RCC 7860 (cell line): ENCODE measurements at places on chromosomes 3 and 15.
A peak's percentile ranks its signal among the peaks of the same experiment; 100 is the strongest.

DNA sequence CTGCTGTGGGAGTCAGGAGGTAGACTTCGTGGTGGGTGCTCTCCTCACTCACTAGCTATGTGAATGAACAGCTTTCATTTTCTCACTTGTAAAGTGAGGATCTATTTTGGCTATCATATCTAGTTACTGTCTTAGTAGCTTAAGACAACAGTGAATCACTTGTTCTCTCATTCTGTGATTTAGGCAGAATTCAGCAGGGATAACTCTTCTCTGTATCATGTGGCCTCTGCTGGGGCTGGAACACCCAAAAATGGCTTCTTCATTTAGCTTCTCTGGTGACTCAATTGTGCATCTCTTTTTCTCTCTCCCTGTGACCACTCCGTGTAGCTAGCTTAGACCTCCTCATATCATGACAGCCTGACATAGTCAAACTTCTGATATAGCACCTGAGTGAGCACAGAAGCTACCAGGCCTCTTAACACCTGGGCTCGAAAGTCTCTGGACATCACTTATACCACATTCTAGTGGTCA is 68.4 kb downstream of the BFSP2 start:
- DNase-seq: no peak

- no peak for DNase-seq
These were observed 8.0 kb downstream of the PXK start for GRCh38 chr3:58340594-58341244.

GRCh38 chr15:84714821-84715220 is 1.1 kb downstream of the SEC11A start:
- no peak for DNase-seq

DNA sequence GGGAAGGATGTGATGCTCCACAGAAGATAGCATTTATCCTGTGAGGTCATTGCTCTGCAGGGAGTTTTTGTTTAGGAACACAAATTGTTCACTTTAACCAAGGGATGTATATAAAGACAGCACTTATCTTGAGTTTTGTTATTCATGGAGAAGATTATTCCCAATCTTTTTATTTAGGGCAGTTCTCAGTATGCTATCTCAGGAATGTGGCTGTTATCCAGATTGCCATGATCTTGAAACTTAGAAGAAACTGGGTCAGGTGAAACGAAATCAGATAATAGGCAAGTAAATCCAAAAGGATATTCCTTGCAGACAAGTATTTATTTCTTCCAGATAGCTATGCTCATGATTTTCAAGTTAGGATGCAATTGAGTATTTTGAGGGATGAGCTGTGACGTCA is 19.3 kb upstream of the TMEM42 start:
- DNase-seq: no peak

GRCh38 chr3:37319784-37320183 is 145.4 kb upstream of the LRRFIP2 start:
- no peak for DNase-seq

GRCh38 chr3:155525324-155525833 is 219.5 kb downstream of the PLCH1 start:
- no peak for DNase-seq

DNA sequence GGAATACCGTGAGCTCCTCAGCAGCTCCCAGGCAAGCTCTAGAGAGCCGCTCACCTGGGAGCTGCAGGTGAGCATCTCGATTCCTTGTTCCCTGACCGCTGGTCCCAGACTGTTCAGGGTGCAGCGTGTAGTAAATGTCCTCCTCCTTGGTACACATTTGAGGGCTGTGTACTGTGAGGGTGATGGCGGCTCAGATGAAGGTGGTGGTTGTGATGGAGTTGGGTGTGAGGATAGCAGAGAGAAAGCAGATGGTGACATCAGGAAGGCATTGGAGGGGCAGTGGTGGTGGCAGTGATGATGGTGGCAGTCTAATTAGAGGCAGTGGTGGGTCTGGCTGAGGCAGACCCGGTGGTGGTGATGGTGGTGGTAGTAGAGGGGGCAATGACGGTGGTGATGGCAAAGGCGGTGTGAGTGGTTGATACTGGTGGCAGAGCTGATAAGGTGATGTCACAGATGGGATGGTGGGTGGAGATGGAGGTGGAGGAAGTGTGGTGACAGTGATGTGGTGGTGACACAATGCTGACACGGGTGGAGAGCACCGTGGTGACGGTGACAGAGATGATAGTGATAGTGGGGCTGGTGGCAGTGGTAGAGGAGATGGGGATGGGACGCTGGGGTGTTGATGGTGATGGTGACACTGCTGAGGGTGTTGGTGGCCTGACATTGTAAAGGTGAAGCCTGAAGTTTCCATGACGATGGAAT is at the start of gene DNAJB8:
Gene DNAJB8, minus strand, starts transcription at position 51 of the 702 bp plus-strand sequence. CDS start 3,645 bp downstream, outside the sequence.
- DNase-seq: no peak

- no peak for DNase-seq
These were observed 80.4 kb downstream of the TRANK1 start for GRCh38 chr3:36864180-36865053.

- DNase-seq: no peak
These were observed 170.9 kb downstream of the PLCL2 start for GRCh38 chr3:17055374-17056276.

DNA sequence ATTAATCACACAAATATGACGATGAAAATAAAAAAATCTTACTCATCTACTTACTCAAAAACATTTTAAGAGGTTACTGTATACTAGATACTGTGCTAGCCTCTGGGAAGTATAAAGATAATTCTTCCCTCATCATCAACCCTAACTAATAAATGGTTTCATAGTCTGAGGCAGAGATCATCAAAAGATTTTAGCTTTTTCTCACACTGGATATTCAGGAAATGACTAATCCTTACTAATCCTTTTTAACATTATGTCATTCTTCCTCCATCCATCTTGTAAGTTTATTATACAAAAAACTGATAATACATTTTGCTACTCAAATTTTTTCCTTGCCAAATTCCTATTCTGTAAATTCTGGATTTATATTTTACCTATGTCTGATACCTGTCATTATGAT is 29.7 kb downstream of the ACAD11 start:
- DNase-seq: peak; percentile 33

GRCh38 chr3:61438253-61439121 is 122.9 kb upstream of the PTPRG start:
- no peak for DNase-seq

- DNase-seq: peak; percentile 14
These were observed 89.5 kb upstream of the ATP2B2 start for GRCh38 chr3:10594915-10595314.

- DNase-seq: peak; percentile 94
These were observed at the start of gene WDR5B for GRCh38 chr3:122415762-122416654. Gene WDR5B (minus strand): TSS chr3:122416062. CDS start chr3:122415528, 534 bp downstream.

DNA sequence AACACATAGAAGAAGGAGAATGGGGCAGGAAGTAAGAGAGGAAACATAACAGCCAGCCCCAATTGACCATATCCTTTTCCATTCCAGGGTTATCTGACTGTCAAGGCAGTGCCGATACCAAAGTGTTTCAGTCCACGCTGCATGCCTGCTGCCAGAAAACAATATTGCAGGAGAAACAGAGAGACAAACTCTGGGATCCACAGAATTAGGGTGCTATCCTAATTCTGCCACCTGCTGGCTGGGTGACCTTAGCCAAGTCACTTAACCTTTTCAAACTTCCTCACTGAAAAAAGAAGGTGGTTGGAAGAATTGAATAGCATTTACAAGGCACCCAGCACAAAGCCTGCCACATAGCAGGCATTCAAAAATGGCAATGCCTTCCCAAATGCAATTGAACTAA is 32.0 kb downstream of the GLB1 start:
- no peak for DNase-seq

DNA sequence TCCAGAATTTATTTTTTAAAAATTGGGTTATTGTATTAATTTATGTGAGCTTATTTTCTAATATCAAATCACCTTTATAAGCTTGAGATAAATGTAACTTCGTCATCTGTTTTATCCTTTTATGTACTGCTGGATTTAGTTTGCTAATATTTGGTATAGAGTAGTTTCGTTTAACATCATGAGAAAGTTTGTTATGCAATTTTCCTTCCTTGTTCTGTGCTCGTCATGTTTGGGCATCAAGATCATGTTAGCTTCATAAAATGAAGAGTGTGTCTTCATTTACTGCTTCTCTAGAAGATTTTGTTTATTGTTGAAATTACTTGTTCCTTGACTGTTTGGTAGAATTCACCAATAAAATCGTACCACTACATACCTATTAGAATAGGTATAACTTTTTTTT is 262.1 kb upstream of the SATB1 start:
- DNase-seq: no peak

GRCh38 chr3:194905696-194906095 is 220.0 kb downstream of the FAM43A start:
- no peak for DNase-seq

GRCh38 chr15:67038736-67039135 is 26.7 kb upstream of the SMAD3 start:
- no peak for DNase-seq

- DNase-seq: peak; percentile 70
These were observed 770.0 kb downstream of the GRM7 start for GRCh38 chr3:7630925-7631324.

DNA sequence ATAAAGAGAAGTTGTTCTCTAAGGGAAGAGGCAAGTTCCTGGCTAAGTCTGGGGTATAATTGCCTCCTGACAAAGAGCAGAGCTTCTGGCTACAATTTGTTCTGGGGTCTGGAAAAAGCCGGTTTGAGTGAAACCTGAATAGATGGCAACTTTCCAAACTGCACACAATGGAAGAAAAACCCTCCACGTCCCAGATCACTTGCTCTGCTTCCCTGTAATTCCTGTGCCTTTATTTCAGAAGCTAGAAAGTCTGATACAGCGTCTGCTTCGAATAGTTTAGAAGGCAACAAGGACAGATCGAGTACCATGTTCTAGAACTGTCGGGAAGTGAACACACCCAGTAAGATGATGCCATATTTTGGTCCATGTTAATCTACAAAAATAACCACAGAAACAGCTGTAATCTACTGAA is 1.6 kb upstream of the WDR82 start:
- no peak for DNase-seq

DNA sequence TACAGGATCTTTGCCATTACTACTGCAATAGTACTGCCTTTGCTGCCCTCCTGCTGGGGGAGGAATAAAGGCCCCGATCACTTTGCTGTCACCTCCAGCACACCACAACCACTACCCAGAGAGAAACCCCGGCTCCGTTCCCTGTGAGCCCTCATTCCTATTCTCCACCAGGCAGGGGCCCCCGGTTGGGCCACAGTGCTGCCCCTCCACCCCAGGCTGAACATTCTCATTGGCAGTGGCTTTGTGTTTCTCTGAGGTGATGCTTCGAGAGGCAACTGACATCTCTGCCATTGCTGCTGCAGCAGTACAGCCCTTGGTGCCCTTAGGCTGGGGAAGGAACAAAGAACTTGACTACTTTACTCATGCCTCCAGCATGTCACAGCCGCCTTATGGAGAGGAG is 612.9 kb upstream of the EPHA6 start:
- DNase-seq: no peak

- no peak for DNase-seq
These were observed 25.8 kb upstream of the CLK3 start for GRCh38 chr15:74589826-74590225.

DNA sequence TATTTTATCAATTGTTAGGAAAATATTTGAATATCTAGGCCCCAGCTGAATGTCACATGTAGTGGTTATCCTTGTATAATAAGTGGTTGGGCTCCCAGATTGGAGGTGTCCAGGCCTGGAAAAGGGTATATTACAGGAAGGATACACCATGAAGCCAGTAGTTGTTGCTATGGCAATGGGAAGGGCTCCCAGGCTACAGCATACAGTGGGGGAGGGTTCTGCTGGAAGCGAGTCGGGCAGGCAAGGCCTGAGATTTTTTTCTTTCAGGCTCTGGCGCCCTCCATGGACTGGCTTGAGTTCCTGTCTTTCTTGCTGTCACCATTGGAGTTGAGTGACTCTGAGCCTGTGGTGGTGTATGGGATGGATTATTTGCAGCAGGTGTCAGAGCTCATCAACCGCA is 8.9 kb downstream of the ECE2 start:
- DNase-seq: peak; percentile 52

GRCh38 chr3:188750617-188751016 is 421.2 kb upstream of the TPRG1 start:
- DNase-seq: no peak

DNA sequence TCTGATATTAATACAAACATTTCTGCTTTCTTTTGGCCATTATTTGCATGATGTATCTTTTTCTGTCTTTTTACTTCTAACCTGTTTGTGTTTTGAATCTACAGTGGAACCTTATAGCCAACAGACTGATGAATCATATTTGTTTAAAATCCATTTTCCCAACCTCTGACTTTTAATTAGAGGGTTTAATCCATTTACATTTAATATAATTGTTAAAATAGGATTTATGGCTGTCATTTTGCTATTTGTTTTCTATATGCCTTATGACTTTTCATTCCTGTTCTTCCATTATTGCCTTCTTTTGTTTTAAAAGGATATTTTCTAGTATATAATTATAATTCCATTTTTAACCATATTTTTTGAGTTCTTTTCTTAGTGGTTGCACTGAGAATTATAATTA is 286.1 kb downstream of the ZNF621 start:
- DNase-seq: no peak

GRCh38 chr15:27679731-27680471 is 419.2 kb downstream of the OCA2 start:
- no peak for DNase-seq

DNA sequence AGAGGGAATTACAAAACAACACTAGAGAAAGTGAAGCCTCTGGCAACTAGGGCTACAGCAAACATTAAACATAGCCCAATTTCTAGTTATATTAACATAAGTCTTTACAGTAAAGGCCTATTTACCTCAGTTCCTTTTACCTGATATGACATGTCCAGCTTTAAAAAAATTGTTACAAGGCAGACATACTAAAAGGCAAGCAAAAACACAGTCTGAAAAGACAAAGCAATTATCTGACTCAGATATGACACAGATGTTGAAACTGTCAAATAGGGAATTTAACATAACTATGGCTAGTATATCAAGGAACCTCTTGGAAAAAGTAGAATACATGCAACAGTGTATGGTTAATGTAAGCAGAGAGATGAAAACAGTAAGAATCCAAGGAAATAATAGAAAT is 238.6 kb downstream of the RAP2B start:
- DNase-seq: no peak

GRCh38 chr15:70412794-70413193 is 315.1 kb upstream of the TLE3 start:
- DNase-seq: no peak

DNA sequence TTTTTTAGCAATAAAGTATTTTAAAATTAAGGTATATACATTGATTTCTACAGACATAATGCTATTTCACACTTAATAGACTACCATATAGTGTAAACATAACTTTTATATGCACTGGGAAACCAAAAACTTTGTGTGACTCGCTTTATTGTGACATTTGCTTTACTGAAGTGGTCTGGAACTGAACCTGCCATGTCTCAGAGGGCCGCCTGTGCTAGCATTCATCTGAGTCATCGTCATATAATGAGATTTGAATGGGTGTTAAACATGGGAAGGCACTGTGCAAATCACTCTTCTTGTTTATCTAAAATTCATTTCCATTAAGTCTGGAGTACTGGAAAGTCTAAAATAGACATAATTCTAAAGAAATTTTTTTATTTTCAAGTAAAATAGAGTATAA is 12.9 kb downstream of the EIF2AK4 start:
- DNase-seq: no peak

- DNase-seq: no peak
These were observed 984.1 kb downstream of the EPHA3 start for GRCh38 chr3:90091549-90091948.
